ENCODE measurements at places on chromosomes 3 and 15.

DNA sequence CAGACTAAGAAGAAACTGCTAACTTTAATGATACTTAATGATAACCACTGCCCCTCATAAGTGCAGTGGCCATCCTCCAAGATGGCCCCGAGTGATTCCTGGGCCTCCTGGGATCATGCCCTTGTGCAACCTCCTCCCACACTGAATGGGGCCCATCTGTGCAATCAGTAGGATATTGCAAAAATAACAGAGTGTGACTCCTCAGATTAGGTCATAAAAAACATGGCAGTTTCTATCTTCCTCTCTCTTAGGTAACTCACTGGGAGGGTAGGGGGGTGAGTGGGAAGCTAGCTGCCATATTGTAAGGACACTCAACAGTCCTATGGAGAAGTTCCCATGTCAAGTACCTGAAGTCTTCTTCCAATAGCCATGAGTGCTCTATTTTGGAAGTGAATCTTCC lies 173.0 kb downstream of the SHQ1 start:
- DNase-seq: no peak

DNA sequence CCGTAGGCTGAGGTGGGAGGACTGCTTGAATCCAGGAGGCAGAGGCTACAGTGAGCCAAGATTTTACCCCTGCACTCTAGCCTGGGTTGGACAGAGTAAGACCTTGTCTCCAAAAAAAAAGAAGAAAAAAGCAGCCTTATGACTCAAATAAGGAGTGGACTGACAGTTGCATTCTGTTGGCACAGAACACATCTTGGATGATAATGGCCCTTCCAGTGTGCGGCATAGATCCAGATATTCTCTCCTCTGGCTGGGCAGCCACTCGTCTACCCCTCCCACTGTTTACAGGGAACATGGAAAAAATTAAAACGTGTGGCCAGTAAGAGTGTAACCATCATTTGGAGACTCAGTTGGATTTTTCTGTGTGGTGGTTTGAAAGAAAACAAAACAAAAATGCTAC lies 118.6 kb upstream of the RNF7 start:
- no peak for DNase-seq

- no peak for DNase-seq
These were observed 446.6 kb upstream of the BCHE start for GRCh38 chr3:166283840-166284239.

DNA sequence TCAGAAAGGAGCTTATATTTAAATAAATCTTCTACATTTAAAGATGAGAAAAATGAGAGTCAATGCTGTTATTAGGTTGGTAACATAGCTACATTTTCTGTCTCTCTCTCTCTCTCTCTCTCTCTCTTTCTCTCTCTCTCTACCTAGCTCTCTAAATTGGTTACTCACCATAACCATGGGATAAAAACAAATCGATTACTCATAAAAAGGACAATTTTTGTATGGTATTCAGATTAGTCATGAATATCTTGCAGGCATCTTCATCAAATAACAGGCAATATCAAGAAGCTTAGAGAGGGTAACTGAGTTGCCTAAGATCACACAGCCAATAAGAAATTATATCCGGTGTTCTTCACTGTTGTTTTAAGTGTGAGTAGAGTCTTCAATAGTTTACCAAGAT lies 81.8 kb upstream of the ALCAM start:
- DNase-seq: no peak

- DNase-seq: no peak
These were observed 15.0 kb downstream of the CEP70 start for GRCh38 chr3:138578961-138579574.

DNA sequence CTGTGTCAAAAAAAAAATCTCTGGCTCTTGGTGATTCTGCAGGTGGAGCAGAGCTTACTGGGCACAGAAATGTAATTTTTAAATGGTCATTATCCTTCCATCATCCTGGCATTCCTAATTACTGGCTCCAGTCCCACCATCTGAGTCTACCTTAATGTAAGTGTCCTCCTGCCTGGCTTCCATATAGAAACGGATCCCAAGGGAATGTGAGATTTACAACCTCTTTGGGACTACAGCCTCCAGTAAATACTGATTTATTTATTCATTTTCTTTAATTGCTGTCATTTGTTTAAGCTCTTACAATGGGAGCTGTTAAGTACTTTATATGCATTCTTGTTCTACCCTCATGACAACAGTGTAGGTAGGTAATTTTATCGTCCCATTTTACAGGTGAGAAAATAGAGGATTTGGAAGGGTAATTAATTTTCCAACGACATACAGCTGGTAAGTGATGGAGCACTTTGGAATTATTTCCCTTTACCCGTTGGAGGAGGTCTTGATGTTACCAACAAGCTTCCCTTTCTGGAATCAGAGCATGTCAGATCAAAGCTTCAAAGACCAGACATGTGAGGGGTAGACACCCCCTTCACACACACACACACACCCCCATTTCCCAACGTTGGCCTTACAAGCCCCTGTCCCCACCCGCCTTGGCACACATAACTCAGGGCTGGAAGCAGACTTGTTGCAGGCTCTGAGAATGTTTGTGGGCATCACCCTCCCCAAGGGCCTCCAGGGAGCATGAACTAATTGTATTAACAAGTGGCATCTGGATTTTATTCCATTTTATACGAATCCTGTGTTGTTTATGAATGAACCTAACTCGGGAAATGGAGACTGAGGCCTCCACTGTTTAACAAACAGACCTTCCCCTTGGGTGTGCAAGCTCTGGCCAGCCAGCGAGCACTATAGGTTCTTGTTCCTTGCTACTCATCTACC lies 116.9 kb downstream of the ALDH1A2 start:
- no peak for DNase-seq
